Nucleus accumbens (tissue), 56 donors: ENCODE measurements at places on chromosomes 4 and X.

GRCh38 chrX:130032552-130032951 is 50.1 kb downstream of the BCORL1 start:
- no peak for DNase-seq

- DNase-seq: no peak
These were observed 78.7 kb downstream of the ANAPC10 start for GRCh38 chr4:145019346-145019745.

DNA sequence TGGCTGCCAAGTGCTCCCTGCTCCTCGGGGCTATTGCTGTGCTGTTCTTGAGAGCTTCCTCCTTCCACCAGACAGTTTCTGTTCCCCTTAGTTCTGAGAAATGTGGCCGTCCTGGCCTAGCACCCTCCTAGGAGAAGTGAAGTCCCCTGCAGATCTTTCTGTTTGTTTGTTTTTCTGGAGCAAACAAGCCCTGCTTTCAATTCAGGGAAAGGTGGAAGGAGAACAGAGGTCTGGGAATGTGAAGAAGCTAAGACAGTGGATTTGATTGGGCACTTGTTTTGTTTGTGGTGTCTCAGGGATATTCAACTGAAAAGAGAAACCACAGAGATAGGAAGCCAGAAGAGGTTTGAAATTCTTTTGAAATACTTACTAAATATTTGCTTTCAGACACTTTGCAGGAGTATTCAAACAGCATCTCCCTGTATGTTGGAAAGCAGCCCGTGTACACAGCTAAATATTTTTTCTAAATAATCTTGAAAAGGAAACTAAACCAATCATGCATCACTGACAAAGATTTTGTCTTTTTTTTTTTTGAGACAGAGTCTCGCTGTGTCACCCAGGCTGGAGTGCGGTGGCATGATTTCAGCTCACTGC is 36.5 kb upstream of the PPM1K start:
- DNase-seq: no peak

GRCh38 chrX:71989768-71990426 is 79.3 kb downstream of the NHSL2 start:
- peak; percentile 9 for DNase-seq

DNA sequence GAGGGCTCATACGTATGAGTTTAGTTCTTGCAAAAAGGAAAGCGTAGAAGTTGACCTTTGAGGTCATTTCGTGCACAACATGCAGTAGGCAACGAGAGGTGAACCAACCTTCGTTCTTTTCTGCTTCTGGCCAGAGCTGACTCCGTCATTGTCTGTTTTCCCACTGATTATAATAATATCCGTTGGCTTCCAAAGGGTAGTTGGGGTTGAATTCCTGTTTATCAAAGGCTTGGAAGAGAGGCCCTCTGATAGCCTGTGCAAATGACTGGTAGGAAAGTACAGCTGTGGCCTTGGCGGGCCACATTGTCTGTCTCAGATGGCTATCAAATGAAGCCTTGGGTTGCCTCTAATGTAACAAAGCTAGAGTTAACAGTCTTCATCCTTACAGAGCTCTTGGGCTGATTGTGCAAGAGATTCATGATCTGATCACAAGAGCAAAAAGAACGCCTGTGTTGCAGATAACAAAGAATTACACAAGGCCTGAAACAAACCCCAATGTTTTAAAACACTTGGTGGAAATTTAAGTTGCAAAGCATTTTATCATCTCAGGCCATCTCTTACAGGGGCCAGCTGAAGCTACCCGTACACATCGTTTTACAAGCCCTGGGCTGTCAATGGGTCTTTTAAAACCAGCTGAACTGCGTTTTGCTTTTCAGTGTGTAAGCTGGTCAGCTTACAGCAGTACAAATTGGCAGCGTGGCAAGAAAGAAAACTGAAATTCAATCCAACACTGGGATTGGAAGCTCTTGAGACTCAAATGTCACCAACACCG is 46.1 kb upstream of the FAM9C start:
- DNase-seq: peak; percentile 9

GRCh38 chr4:10872833-10873517 is 188.4 kb upstream of the CLNK start:
- DNase-seq: no peak

- no peak for DNase-seq
These were observed 6.0 kb upstream of the BCORL1 start for GRCh38 chrX:129976441-129976840.

DNA sequence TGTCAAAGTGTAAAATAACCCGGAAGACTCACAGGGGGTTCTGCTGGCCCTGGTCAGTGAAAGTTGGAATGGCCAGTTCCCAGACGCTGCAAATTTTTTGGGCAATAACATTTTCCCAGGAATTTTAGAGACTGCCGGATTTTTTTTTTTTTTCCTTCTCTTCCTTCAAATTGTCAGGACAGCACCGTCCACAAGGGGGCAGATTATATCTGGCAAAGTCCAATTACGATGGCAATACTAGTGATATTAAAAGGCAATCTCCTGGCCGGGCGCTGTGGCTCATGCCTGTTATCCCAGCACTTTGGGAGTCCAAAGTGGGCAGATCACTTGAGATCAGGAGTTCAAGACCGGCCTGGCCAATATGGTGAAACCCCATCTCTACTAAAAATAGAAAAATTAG is 20.5 kb downstream of the SLC25A5 start:
- peak; percentile 12 for DNase-seq

GRCh38 chrX:155115174-155115819 is 44.0 kb downstream of the BRCC3 start:
- DNase-seq: no peak

- peak; percentile 11 for DNase-seq
These were observed 29.9 kb downstream of the CLRN2 start for GRCh38 chr4:17544831-17545234.

DNA sequence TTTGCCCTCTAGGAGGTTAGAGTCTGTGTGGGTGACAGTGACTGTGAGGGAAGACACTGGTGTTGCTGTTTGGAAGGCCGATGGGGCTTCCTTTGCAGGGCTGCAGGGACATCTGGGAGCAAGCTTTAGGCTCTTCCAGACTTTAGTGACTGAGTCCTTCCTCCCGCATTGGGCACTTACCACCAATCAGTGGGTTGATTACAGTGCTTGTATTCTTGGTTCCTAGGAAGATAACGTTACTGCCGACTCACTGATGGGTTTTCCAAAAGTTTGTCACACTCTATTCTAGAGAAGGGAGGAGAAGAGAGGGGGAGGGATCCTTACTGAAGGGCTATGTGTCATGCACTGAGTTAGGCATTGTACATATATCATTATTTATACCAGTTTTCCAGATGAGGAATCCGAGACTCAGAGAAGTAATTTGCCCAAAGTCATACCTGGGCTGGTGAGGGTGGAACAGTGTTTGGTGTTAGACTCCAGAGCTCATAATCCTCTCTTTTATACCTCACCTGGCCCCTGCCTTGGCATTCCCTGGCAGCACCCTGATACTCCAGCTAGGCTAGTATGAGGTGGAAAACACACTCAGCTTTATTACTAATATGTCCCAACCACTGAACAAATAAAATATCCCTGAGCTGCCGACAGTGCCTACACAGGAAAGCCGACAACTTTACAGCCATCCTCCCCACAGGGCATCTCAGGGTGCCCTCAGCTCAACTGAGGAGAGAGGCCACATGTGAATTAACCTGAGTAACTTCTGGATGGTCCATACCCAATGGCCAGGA is 3.8 kb downstream of the CHST7 start:
- DNase-seq: no peak

- DNase-seq: no peak
These were observed 60.7 kb upstream of the ABCG2 start for GRCh38 chr4:88219099-88219498.

DNA sequence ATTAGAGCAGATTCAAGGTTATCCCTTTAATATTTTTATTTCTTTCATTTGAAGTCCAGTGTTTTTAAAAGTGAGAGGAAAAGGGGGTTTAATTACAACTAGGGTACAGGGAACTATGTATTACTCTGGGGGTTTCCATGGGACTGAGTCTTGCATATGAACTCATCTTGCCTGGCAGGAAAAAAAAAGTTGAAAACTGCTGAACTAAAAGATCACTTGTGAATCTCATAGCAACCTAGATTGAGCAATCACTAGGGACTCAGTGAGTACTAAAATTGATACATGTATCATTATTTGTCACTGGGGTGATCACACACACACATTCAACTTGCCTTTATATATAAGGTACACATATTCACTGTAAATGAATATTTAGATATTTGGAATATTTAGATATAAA is 180.7 kb upstream of the SFRP2 start:
- DNase-seq: no peak

- DNase-seq: no peak
These were observed 30.3 kb upstream of the RGN start for GRCh38 chrX:47047989-47048388.

- DNase-seq: no peak
These were observed 519 bp downstream of the FOXO4 start for GRCh38 chrX:71095981-71096759.

- no peak for DNase-seq
These were observed 1.5 kb downstream of the RBPJ start for GRCh38 chr4:26322346-26322745.

DNA sequence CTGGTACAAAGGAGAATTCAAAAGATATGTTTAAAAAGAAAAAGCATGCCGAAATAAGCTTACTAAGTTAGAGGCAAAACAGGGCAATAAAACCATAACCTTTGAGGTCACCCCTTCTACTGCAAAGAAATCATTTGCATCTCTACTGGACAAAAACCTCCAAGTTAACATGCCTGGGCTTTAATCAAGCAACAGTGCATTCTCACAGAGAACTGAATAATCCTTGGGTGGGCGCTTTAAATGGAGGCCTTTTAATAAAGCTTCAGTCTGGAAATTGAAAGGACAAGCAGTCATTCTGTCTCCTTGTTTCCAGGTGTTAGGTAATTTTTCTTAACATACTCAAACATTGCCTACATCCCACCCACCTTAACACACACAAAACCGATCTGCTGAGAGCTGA is 34.6 kb upstream of the SMS start:
- DNase-seq: no peak

- DNase-seq: no peak
These were observed 139.6 kb upstream of the PTCHD1 start for GRCh38 chrX:23194885-23195554.

GRCh38 chrX:24260842-24261550 is 52.9 kb downstream of the SUPT20HL2 start:
- DNase-seq: peak; percentile 0

GRCh38 chrX:66130469-66130868 is 33.6 kb upstream of the HEPH start:
- DNase-seq: no peak

DNA sequence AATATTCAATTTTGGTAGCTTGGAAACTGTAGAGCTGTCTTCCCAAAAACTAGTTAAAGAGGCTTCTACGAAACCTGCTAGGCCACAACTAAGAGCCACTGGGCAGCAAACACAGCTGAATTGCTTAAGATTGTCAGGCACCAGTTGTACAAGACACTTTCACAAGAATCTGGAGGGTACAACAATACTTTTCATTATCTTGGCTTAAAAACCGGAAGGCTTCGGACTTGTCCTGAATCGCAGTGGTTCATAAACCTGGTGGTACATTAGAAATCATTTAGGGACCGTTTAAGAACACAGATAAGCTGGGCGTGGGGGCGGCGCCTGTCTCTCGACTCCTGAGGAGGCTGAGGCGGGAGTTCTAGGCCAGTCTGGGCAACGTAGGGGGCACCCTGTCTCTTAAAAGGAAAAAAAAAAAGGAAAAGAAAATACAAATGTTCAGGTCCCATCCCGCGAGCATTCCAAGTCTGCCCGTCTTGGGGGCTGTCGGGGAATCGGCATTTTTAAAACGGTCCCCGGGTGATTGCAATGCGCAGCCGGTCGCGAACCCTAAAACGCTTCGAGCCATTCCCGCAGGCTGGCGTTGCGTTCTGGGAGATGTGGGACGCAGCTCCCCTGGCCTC is 763 bp downstream of the PYURF start:
- DNase-seq: no peak

GRCh38 chr4:24642981-24643547 is 58.7 kb upstream of the DHX15 start:
- DNase-seq: no peak

DNA sequence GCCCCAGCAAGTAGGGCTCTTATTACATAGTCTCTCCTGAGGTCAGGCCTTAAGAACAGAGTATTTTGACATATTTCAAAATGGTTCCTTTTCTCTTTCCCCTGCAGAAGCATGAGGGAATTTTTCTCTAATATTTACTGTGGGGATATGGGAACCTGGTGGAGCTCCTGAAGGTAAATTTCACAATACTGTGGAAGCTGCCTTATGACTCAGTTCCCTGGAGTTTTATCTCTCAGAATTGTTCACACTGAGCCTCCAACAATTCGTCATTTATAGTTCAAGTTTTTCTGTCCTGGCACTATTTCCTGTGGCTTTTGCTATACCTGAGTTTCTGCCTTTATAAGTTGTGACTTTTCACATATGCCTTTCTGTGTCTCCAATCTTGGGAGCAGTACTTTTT is 607.2 kb upstream of the NDST4 start:
- no peak for DNase-seq

DNA sequence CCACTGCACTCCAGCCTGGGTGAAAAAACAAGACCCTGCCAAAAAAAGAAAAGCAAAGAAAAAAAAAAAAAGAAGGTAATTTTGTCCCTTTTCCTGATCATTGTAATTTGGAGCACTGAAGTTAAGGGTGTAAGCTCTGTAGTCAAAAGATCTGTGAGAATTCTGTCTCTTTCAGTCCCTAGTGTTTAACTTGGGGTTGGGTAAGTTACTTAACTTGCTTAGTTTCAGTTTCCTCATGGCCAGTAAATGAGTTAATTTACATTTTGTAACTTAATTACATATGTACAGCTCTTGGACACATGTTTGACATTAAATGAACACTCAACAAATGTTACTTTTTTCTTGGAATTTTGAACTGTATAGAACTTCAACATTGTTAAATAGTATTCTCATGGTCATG is 10.9 kb upstream of the UBE2K start:
- no peak for DNase-seq

- peak; percentile 55 for DNase-seq
These were observed 74.1 kb upstream of the TMEM164 start for GRCh38 chrX:109928596-109929335.

GRCh38 chr4:62243895-62244294 is 1043.8 kb downstream of the ADGRL3 start:
- no peak for DNase-seq

- DNase-seq: no peak
These were observed 58.9 kb downstream of the PPM1K start for GRCh38 chr4:88225232-88226105.

- no peak for DNase-seq
These were observed 28.2 kb upstream of the ANTXR2 start for GRCh38 chr4:80101071-80101791.
